Glutamatergic neuron (in vitro differentiated cells): ENCODE measurements at places on chromosomes 3 and 15. TPM values are rescaled to one million over a fixed set of nuclear protein-coding genes. Genes with fewer than 3 reads are reported as not detected.

The CRYBG3 gene
- total RNA-seq, result 89.5 TPM

The GABRR3 gene
- not detected for total RNA-seq

- H3K27me3 ChIP-seq, result peaks cover 2% of the 10 kb centered on the region
- DNase-seq, result no peak
- peaks cover 6% of the 10 kb centered on the region for H3K36me3 ChIP-seq
- H3K27ac ChIP-seq, result no peak overlapping the region
- no peak overlapping the region for H3K4me3 ChIP-seq
Observed at GRCh38 chr3:98906230-98906629, 4.7 kb upstream of the DCBLD2 start.

DNA sequence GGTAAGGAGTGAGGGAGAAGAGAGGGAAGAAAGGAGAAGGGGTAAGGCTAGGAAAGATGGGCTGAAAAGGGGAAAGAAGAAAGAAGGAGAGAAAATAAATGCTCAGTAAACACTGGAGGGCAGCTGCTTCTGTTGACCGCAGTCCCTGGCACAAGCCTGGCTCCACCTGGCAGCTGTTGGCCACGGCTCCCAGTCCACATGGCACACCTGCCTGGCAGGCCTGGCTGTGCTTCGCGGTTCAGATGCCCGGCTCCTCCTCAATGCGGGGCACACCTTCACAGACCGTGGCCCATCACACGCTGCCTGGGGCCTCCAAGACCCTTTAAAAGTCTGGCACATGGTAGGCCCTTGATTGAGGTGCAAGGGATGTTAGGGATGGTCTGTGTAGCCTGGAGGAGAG is 516.8 kb upstream of the PROK2 start:
- no peaks in the 10 kb centered on the region for H3K36me3 ChIP-seq
- H3K4me3 ChIP-seq, result no peak overlapping the region
- no peak for DNase-seq
- peaks cover 3% of the 10 kb centered on the region for H3K27me3 ChIP-seq
- peaks cover 16% of the 10 kb centered on the region for H3K4me1 ChIP-seq
- no peak overlapping the region for H3K27ac ChIP-seq
